Astrocyte of the spinal cord (primary cell): ENCODE measurements at places on chromosomes 7 and 10.

DNA sequence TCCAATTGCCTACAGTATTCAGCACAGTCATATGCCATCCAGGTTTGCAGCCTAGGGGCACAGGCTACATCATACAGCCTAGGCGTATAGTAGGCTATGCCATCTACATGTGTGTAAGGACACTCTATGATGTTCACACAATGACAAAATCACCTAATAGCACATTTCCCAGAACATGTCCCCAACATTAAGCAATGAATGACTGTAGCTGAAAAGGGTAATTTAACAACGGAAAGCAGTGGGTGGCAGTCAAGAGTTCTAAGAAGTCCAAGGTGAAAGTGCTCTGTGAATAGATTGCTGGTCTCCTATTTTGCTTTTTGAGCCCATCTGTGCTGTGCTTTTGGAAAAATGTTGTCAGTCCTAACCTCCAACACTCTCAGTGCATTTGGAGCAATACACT is 162.6 kb downstream of the KLF6 start:
- no peak for DNase-seq

DNA sequence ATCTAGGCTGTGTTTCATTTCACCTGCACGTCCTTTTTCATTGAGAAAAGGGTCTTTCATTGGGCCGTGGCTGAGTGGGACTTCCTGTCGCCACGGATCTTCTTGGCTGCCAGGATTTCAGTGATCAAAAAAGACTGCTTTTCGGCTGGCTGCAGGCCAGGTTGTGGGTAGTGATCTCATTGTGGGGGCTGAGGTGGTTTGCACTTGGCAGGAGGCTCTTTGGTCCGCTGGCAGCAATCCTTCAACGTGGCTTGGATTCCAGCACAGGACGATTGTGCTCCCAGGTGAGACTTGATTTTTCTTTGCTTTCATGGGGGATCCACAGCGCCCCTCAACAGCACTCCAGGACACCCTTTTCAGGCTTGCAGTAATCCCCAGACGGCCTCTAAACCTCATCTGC is 29.0 kb upstream of the ZNF273 start:
- no peak for DNase-seq

GRCh38 chr10:79189853-79190435 is 121.2 kb downstream of the ZMIZ1 start:
- no peak for DNase-seq

DNA sequence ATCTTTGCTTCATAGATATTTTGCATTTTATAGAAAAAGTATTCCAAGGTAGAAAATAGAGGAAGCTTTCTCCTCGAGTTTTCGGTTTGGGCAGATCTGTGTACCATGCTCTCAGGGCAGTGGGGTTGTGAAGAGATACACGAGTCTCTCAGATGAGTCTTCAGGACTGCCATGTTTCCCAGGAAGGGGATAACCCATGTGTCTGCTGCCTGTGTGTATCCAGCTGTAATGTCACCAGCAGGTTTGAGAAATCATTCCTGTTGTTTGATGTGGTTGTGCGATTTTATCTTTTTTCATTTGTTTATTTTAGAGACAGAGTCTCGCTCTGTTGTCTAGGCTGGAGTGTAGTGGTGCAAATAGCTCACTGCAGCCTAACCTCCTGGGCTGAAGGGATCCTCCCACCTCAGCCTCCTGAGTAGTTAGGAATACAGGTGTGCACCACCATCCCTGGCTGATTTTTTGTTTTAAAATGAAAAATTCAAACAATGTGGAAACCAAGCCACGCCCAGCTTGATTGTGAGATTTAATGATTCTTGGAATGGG is 48.9 kb downstream of the SNX10 start:
- no peak for DNase-seq
